ENCODE measurements at places on chromosomes 7 and 10.

DNA sequence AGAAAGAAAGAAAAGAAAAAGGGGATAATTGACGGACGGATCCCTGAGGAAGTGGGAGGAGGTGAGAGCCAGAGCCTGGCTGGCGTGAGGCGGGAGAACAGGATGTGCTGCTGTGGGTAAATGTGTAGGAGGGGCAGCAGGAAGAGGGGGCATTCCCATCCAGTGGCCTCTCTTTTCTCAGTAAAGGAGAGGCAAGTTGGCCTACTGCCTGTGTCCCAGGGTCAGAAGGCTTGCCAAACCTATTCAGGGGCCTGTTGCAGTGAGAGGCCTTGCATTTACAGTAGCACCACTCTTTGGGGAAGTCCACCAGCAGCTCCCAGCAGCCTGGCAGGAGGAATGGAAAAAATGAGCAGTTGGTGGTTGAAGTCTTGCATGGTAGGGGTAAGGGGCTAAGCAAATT lies 26.6 kb upstream of the ASCC1 start:
- peak; percentile 91 for DNase-seq

- no peak for DNase-seq
Measured at GRCh38 chr10:78071140-78071856, 37.6 kb downstream of the RPS24 start.

DNA sequence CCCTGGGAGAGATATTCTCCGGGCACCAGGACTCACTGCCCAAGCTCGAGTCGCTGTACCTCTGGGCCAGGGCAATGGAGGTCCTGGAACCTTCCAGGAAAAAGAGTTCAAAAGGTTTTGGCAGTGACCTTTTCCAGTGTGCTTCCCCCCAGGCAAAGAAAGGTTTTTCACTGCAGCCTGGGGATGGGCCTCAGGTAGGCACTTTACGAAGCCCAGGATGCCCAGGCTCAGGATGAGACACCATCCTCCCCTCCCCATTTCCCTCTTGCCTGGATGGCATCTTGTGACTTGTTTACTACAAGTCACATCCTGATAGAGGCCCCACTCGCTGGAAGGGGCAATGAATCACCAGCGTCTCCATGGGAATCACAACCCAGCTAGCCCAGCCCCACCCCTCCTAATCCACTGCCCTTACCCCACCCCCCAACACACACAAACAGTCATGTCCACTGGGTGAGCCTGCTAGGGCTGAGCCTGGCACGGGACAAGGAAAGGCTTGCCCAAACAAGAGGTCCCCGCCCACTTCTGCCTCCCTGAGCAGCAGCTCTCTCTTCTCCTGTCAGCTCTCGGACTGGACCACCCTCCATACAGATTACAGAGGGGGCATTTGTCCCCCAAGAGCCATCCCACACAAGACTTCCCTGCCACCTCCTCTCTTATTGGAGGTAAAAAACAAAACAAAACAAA lies 93.8 kb upstream of the SMNDC1 start:
- DNase-seq = peak; percentile 55

- peak; percentile 75 for DNase-seq
Measured at GRCh38 chr7:83936056-83936708, 258.4 kb downstream of the SEMA3A start.

- no peak for DNase-seq
Measured at GRCh38 chr10:4824791-4825310, 1.2 kb upstream of the AKR1E2 start.

DNA sequence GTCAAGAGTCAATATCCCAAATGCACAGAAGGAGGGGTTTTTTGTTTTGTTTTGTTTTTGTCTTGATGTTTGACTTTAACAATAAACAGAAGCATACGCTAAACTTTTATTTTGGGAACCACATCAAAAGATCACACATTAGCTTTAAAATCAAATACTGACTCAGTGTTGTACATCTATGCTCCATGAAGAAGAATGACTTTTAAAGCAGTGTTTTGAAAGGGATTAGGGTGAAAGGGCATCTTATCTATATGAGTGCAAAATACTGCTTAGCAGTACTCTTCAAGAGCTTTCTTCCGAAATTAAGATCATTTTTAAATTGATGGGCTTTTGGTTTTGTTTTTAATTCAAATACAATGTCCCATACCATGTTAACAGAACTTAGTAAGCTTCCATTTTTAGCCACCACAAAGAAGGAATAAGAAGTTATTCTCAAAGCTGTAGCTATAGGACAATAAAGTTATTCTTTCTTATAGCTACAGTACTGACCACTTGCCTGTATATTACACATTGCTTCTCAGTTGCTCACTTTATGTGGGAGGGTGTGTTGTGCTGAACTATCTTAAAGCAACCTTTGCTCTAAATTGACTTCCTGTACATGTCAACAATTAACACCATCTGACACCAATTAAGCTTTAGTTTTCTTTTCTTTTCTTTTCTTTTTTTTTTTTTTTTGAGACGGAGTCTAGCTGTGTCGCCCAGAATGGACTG lies 144.3 kb upstream of the KAT6B start:
- DNase-seq = no peak

GRCh38 chr7:43533801-43534479 lies 49.0 kb upstream of the STK17A start:
- DNase-seq = no peak

GRCh38 chr10:89217057-89217990 lies 10.2 kb upstream of the CH25H start:
- DNase-seq = peak; percentile 51

DNA sequence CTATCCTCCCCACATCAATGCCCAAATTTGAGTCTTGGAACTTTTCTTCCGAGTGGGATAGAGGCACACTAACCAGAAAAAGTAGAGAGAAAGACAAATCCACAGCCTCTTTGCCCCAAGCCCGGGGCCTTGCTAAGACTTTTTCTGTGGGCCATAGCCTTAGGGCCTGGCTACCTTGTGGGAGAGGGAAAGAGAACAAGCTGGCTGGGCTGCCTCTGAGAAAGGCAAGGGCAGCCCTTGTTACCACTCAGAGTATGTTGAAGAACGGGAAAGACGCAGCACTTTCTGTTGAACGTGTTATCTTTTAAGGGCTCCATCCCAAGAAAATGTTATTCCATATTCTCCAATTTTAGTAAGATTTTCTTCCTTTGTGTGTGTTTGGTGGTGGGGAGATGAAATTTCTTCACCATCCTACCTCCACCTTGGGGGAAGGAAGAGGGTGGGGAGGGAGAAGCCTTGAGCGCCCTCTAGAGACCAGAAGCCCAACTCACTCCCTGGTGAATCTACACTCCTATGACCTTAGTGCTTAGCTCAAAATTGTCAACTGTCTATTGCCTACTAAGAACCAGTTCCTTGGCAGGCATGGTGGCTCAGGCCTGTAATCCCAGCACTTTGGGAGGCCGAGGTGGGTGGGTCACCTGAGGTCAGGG lies 3.9 kb upstream of the NRF1 start:
- no peak for DNase-seq

- DNase-seq = no peak
Measured at GRCh38 chr7:106806556-106806955, 58.5 kb upstream of the PIK3CG start.

DNA sequence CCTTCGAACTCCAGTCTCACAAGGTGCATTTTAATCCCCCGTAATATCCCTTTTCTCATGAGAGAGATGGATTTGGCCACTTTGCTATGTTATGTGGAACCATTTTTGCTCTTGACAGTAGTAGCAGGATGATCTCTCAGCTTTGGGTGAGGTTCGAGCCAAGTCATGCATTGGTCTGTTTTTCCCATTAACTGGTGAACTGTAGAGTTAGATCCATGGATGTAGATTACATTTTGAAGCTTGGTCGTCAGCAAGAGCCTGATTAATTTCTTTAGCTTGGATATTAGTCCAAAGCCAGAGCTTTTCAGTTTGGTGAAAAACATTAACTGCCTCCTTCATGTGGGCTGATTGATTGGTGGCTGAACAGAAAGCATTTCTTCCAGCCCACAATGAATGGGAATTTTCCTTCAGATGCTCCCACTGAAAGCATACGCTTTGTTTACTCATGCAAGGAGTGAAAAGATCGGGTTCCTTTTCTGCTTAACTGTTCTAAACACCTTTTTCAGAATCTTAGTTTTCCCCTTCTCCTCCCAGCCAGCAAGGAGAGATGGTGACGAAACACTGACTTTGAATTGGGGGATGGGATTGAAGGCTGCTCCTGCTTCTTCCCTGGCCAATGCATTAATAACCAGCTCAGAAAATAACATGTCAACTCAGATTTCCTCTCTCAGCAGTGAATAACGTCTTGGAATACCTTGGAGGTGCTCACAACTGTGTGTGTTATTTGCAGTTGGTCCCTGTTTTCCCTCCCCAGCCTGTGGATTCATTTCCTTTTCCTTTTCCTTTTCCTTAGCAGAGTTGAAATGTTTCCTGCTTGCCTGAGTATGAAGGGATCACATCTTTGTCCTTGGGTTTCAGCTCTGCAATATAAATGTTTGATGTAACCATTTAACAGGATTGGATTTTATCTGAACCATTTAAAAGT lies 351.8 kb upstream of the FZD8 start:
- peak; percentile 64 for DNase-seq

DNA sequence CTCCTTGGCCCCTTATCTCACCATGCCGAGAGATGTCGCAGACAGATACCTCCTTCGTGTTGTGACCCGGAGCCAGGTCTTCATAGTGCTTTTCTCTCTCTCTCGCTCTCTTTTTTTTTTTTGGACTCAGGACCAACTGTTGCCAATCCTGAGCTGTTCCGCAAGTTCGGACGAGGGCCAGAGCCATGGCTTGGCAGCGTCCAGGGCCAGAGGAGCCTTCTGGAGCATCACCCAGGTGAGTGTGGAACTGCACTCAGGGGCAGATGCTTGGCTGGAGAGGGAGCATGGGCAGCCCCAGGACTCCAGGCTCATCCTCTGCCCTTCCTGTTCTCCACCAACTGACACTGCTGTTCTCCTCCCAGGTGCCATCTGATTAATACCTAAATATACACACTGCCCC lies 7.8 kb downstream of the ZNF862 start:
- no peak for DNase-seq

- no peak for DNase-seq
Measured at GRCh38 chr10:99849536-99849935, 67.1 kb downstream of the ABCC2 start.

- DNase-seq = no peak
Measured at GRCh38 chr10:121599947-121600346, 1.7 kb upstream of the FGFR2 start.

GRCh38 chr10:121216295-121216694 lies 365.1 kb downstream of the WDR11 start:
- DNase-seq = no peak

DNA sequence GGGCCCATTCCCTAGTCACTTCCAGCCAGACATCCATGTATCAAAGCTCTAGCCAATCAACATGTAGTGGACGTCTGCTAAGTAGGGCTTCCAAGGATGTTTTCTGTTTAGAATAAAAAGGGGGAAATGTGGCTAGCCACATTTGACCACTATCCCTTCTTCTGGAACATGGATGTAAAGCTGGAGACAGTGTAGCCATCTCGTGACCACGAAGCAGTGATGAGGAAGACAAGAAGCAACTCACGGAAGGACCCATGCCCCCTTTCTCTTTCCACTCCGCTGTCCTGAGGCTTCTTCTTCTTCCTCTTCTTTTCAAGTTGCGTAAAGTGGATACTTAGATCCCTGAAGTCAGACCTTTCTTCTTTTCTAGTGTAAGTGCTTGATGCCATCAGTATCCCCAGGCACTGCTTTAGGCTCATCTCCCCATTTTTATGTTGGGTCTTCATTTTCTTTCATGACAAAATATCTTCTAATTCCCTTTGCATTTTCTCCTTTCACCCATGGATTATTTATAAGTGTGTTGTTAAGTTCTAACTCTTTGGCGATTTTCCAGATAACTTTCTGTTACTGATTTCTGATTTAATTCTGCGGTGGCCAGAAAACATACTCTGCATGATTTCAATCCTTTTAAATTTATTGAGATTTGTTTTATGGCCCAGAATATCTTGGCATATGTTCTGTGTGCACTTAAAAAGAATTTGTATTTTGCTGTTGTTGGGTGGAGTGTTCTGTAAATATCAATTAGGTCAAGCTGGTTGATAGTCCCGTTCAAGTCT lies 594.5 kb downstream of the SDK1 start:
- no peak for DNase-seq

- no peak for DNase-seq
Measured at GRCh38 chr10:124036746-124037145, 56.7 kb downstream of the CHST15 start.

DNA sequence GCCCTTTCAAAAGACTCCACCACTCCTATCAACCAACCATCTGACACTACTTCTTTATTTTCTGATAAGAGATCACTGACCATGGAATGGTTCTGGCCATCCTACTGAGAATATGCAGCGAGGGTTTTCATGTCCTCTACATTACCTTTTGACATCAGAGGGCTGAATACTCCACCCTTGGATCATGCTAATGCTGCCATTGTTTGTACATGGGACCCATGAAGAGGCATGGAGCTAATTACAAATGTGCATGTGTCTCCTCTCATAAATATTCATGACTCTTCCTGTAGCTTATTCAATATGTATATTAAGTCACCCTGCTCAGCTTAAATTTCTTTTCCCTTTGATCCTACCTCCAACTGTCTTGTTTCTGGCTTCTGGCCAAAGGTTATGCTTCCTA lies 1065.8 kb upstream of the GHITM start:
- DNase-seq = no peak

DNA sequence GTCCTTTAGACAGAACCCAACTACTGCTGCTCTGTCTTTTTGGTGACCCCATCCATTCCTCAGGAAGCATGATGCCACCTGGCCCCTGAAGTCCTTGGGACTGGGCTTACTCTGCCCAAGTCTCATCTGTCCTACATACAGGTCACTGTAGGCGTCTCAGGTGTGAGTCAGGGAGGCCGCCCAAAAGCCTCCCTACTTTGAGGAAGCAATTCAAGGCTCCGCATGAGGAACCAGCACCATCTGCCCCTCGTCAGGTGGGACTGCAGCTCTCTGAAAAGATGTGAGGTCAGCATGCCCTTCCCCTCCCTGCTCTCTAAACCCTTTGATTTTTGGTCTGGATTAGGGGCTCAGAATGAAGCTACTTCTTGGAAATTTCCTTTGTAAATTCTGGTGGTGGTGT lies 354.8 kb downstream of the CXCL12 start:
- no peak for DNase-seq

DNA sequence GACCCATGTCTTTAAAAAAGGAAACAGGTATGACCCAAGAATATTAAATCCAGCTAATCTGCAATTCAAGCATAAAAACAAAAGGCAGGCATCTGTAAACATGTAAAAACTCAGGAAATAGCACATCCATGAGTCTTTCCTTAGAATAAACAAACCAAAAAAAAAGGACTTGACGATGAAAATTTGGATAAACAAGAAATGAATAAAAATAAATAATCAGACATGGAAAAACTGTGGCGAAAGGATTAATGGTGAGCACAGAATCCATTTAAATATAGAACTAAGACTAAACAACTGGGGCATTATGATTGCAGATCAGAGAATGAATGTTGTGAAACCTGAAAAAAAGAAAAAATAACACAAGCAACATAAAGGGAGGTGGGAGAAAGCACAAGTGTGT lies 170.1 kb downstream of the DOCK4 start:
- DNase-seq = no peak

- no peak for DNase-seq
Measured at GRCh38 chr7:72249106-72249505, 163.0 kb downstream of the CALN1 start.

DNA sequence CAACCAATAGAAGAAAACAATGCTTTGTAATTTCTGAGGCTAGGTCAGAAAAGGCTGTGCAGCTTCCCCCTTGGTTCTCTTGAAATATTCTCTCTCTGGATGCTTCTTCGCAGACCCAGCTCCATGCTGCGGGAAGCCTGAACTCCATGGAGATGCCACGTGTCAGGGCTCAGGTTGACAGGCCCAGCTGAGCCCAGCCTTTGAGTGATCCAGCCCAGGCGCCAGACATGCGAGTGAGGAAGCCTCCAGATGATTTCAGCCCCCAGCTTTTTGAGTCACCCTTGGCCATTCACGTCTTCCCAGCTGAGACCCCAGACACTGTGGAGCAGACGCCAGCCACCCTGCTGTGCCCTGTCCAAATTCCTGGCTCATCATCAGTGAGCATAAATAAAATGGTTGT lies 378.4 kb upstream of the NRP1 start:
- DNase-seq = no peak

Data from right hindlimb (tissue), 1 donor.